ENCODE measurements at places on chromosomes 4 and X. TPM values are rescaled to one million over a fixed set of nuclear protein-coding genes. Genes with fewer than 3 reads are reported as not detected.

Gene SYNPO2
- 19.5 TPM for total RNA-seq

DNA sequence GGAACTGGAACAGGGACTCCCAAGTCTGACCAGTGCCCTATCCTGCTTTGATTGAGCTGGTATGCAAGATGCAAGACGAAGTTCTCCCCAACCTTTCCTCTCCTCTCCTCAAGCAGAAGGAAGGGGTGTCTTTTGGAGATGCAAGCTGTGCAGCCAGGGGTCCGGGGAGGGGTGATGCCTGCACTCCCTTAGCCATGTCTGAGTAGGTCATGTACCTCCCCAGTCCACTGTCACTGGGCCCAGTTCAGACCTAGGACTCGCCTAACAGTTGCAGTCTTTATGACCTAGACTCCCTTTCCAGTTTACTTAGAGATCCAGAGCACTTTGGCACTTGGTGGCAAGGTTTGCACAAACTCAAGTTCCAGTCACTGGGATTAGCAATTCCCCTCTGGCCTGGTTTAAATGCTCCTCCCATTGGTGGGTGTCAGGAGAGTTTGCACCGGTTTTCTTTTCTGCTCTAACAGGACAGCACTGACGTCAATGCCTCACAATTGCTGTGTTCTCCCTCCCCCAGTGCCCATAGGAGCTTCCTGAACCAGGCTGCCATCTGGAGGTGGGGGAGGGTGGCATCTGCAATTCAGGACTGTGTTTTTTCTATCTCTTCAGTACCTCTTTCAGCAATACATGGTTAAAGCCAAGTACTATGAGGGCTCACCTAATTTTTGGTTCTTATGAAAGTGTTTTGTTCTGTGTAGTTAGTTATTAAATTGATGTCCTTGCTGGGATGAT lies 782.2 kb downstream of the ARAP2 start:
- H3K27me3 ChIP-seq, result no peaks in the 10 kb centered on the region
- no peak overlapping the region for H3K4me3 ChIP-seq
- H3K36me3 ChIP-seq, result no peaks in the 10 kb centered on the region
- no peak overlapping the region for H3K27ac ChIP-seq
- no peaks in the 10 kb centered on the region for H3K4me1 ChIP-seq
- DNase-seq, result no peak

Gene PGM2
- total RNA-seq, result 39.2 TPM

- H3K4me1 ChIP-seq, result no peaks in the 10 kb centered on the region
- peak; percentile 62 for DNase-seq
- H3K27me3 ChIP-seq, result no peaks in the 10 kb centered on the region
- no peaks in the 10 kb centered on the region for H3K36me3 ChIP-seq
- H3K4me3 ChIP-seq, result no peak overlapping the region
Measured at GRCh38 chrX:65587616-65588526, 53.3 kb upstream of the LAS1L start.

GRCh38 chr4:38026158-38026740 lies 66.1 kb downstream of the PTTG2 start:
- no peak overlapping the region for H3K27ac ChIP-seq
- no peak overlapping the region for H3K4me3 ChIP-seq
- peaks cover 12% of the 10 kb centered on the region for H3K36me3 ChIP-seq
- H3K4me1 ChIP-seq, result peaks cover 8% of the 10 kb centered on the region

DNA sequence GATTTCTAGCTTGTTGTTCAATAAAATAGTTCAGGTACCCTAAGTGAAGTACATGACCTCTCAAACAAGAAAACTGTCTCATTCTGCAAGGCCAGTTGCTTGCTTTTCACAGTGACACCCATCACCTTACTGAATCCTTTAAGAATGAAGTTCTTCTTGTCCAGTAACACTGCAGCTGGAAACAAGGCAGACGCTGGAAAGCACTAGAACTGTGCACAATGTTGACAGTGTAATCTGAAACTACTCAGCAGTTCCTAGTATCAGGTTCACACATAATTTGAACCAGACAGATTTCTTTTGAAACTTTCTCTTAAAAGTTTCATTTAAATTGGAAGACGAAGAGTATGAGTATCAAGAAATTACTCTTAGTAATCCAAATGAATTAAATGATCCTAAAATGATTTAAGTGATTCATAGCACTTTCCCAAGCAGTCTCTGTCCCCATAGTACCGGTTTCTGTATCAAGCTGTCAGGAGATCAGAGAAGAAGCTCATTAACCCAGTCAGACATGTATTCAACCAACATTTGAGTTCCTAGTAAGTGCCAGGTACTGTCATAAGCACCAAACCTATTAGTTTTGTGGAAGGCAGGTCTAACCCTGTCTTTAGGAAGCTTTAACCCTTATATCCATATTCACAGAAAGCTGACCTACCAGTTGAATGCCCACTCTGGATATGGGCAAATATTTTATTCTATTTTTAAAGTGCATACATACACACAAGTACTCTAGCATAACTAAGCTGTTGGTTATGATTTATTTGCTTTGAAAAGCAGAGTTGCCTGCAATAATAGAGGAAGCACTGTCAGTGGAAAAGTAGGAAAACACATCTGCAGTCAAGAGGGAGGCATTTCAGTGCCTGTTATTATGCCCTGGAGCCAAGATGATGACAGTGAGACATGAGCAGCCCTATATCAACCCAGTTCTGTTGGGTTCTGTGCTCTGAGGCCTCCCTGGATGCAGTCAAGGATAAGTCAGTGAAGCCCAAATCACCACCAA lies 63.6 kb downstream of the PALLD start:
- peak; percentile 23 for DNase-seq
- H3K36me3 ChIP-seq, result no peaks in the 10 kb centered on the region
- no peak overlapping the region for H3K27ac ChIP-seq
- no peaks in the 10 kb centered on the region for H3K27me3 ChIP-seq
- H3K4me3 ChIP-seq, result no peak overlapping the region
- H3K4me1 ChIP-seq, result peaks cover 10% of the 10 kb centered on the region

DNA sequence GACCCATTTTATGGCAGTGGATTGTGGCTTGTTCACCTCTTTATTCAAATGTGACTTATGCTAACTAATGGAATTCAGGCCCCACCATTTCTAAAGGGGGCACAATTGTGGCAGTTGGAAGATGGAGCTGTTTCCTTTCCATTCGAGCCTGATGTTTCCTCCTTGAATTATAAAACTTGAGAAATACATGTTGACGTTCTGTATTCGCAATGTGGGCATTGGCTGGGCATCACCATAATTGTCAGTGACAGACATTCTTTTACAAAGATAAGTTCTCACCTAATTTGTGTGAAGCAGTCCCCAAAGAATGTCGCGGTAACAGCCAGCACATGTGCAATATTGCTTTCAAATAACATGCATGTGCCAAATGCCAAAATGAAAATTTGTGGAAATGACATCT lies 1070.2 kb upstream of the TENM3 start:
- no peak overlapping the region for H3K4me3 ChIP-seq
- no peaks in the 10 kb centered on the region for H3K27me3 ChIP-seq
- H3K27ac ChIP-seq, result no peak overlapping the region
- no peaks in the 10 kb centered on the region for H3K36me3 ChIP-seq
- H3K4me1 ChIP-seq, result no peaks in the 10 kb centered on the region
- no peak for DNase-seq

Gene YIPF7
- not detected for total RNA-seq

GRCh38 chr4:99572527-99573240 lies 1.9 kb upstream of the MTTP start:
- no peak overlapping the region for H3K27ac ChIP-seq
- H3K4me3 ChIP-seq, result no peak overlapping the region
- H3K4me1 ChIP-seq, result no peaks in the 10 kb centered on the region
- no peaks in the 10 kb centered on the region for H3K36me3 ChIP-seq

GRCh38 chrX:84064164-84064563 lies 123.8 kb downstream of the RPS6KA6 start:
- DNase-seq, result no peak
- no peak overlapping the region for H3K27ac ChIP-seq
- H3K4me1 ChIP-seq, result no peaks in the 10 kb centered on the region
- no peaks in the 10 kb centered on the region for H3K27me3 ChIP-seq
- H3K4me3 ChIP-seq, result no peak overlapping the region

- H3K27me3 ChIP-seq, result no peaks in the 10 kb centered on the region
- H3K4me1 ChIP-seq, result no peaks in the 10 kb centered on the region
- no peaks in the 10 kb centered on the region for H3K36me3 ChIP-seq
- no peak overlapping the region for H3K27ac ChIP-seq
Measured at GRCh38 chrX:97843200-97843811, 959.6 kb downstream of the RPA4 start.

DNA sequence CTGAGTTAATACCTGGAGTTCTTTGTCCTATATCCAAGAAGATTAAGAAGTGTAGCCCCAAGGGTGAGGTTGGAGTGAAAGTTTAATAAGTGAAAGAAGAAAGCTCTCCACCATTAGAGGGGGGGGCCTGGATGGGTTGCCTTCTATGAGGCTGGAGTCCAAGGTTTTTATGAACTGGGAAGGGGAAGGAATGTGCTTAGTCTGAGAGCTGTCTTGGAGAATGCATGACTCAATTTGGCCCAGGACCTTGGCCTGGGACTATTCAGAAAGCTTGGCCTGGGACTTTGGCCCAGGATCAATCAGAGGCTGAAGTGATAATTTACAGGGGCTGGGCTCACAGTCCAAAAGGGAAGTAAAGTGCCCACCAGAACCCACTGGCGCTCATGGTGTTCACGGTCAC lies 1049.0 kb upstream of the GRIA3 start:
- no peaks in the 10 kb centered on the region for H3K27me3 ChIP-seq
- no peaks in the 10 kb centered on the region for H3K4me1 ChIP-seq
- no peak for DNase-seq

- H3K36me3 ChIP-seq, result no peaks in the 10 kb centered on the region
- no peak for DNase-seq
- H3K27ac ChIP-seq, result no peak overlapping the region
- no peak overlapping the region for H3K4me3 ChIP-seq
- peaks cover 13% of the 10 kb centered on the region for H3K4me1 ChIP-seq
Measured at GRCh38 chr4:136651932-136652331, 880.4 kb downstream of the PCDH18 start.

Gene BST1
- 1.6 TPM for total RNA-seq

Gene MAP9
- 7.9 TPM for total RNA-seq

GRCh38 chrX:36159254-36159653 lies 239.7 kb downstream of the CFAP47 start:
- no peak overlapping the region for H3K4me3 ChIP-seq
- no peak for DNase-seq
- no peak overlapping the region for H3K27ac ChIP-seq
- no peaks in the 10 kb centered on the region for H3K36me3 ChIP-seq
- H3K4me1 ChIP-seq, result no peaks in the 10 kb centered on the region

DNA sequence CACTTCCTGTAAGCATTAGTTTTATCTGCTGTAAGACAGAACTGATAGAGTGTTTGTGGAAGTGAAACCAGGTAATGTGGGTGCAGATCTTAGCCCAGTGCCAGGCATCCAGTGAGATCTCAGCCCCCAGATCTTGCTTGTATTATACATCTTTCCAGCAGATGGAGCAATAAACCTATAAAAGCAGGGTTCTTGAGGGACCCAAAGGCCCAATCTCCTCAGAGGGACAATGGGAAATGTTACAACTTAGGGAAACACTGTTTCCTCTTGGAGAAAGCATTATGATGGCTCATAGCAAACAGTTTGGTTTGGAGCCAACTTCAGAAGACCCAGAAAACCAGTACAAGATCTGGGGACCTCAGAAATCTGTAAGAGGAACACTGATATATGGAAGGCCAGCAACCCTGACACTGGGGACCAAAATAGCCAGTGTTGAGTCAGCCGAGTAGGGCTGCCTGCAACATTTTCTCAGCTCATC lies 206.3 kb downstream of the SLC7A11 start:
- no peak for DNase-seq
- H3K4me3 ChIP-seq, result no peak overlapping the region

- H3K4me1 ChIP-seq, result no peaks in the 10 kb centered on the region
- no peak overlapping the region for H3K27ac ChIP-seq
- DNase-seq, result no peak
- H3K4me3 ChIP-seq, result no peak overlapping the region
Measured at GRCh38 chrX:120350450-120351138, 11.3 kb upstream of the ATP1B4 start.

Gene ATP6AP2
- 36.8 TPM for total RNA-seq

Gene RNF212
- 8.2 TPM for total RNA-seq

DNA sequence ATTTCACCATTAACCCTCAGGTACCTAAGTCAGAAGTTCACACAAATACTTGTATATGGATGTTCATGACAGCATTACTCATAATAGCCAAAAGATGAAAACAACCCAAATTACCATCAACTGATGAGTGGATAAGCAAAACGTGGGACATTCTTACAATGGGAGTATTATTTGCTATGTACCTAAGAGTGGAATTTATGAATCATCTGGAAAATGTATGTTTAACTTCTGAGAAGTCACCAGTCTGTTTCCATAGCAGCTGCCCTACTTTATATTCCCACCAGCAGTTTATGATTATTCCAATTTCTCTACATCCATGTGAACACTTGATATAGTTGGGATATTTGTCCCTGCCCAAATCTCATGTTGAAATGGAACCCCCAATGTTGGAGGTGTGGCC lies 1478.9 kb downstream of the PCDH19 start:
- no peak for DNase-seq
- H3K27ac ChIP-seq, result no peak overlapping the region
- H3K36me3 ChIP-seq, result no peaks in the 10 kb centered on the region
- H3K27me3 ChIP-seq, result no peaks in the 10 kb centered on the region

- no peak overlapping the region for H3K27ac ChIP-seq
- H3K36me3 ChIP-seq, result no peaks in the 10 kb centered on the region
- no peaks in the 10 kb centered on the region for H3K4me1 ChIP-seq
Measured at GRCh38 chr4:136183513-136183912, 1348.8 kb downstream of the PCDH18 start.

DNA sequence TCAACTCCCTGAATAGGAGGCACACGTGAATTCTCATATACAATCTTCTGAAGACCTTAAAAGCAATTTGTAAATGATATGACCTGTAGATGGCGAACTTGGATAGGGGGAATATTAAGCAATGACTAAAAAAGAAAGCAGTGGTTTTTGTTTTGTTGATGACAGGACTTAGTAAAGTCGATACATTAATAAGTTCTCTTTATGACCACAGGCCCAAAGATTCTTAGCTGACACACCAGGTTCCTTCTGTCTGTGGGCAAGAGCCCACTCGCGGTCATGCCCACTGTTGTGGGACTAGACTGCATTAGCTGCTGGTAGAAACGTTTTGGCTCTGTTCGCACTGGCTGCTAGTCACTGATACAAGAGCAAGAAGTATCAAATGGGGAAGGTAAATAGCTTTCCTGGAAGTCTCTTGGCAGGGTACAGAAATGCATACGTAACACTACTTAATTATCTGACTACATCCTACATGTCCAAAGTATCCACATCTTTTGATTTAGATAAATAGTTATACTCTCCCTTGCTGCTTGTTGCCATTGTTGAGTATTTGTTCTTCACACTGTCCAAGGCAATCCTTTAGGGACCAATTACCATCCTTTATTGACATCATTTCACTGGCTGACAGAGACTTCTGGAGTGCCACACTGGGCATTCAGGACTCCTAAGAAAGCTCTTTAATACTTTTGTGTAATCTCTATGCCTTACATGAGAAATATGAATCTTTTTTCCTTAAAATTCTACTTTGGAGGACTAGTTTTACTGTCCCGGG lies 31.0 kb downstream of the ALPK1 start:
- H3K27ac ChIP-seq, result no peak overlapping the region
- no peaks in the 10 kb centered on the region for H3K36me3 ChIP-seq
- H3K27me3 ChIP-seq, result no peaks in the 10 kb centered on the region
- no peak overlapping the region for H3K4me3 ChIP-seq
- no peaks in the 10 kb centered on the region for H3K4me1 ChIP-seq

GRCh38 chrX:100673397-100673953 lies 29.5 kb downstream of the SRPX2 start:
- no peaks in the 10 kb centered on the region for H3K4me1 ChIP-seq
- no peak overlapping the region for H3K4me3 ChIP-seq
- H3K36me3 ChIP-seq, result no peaks in the 10 kb centered on the region

GRCh38 chr4:137471895-137472294 lies 60.4 kb downstream of the PCDH18 start:
- H3K4me1 ChIP-seq, result no peaks in the 10 kb centered on the region
- no peaks in the 10 kb centered on the region for H3K36me3 ChIP-seq
- no peak overlapping the region for H3K4me3 ChIP-seq
- H3K27ac ChIP-seq, result no peak overlapping the region
- DNase-seq, result no peak
- H3K27me3 ChIP-seq, result no peaks in the 10 kb centered on the region
